Natural killer cell treated with Interleukin-12 subunit alpha and Interleukin-12 subunit beta and Interleukin-15 and Interleukin-18, amount 100 ng/mL, for 72 hours (primary cell): ENCODE measurements at places on chromosomes 2 and 18. TPM values are rescaled to one million over a fixed set of nuclear protein-coding genes. Genes with fewer than 3 reads are reported as not detected.

GRCh38 chr2:112630268-112630667 lies 15.5 kb upstream of the SLC20A1 start:
- no peak for DNase-seq

DNA sequence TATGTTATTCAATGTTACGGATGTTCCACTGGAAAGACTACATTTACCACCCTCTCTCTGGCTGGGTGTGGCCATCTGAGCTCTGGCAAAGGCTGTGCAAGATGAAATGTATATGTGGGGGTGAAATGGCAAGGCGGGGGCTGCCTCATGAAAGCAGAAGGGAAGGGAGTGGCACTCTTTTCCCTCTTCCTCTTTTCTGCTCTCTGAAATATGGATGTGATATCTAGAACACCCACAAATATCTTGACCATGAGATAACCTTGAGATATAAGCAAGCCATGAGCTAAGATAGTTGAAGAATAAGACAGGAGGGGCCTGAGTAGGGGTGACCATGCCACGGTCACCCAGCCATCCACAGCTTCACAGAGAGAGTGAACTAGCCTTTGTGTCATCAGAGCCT lies 367.8 kb upstream of the ID2 start:
- no peak for DNase-seq

RUFY4 gene
- 0.86 TPM for total RNA-seq

DNA sequence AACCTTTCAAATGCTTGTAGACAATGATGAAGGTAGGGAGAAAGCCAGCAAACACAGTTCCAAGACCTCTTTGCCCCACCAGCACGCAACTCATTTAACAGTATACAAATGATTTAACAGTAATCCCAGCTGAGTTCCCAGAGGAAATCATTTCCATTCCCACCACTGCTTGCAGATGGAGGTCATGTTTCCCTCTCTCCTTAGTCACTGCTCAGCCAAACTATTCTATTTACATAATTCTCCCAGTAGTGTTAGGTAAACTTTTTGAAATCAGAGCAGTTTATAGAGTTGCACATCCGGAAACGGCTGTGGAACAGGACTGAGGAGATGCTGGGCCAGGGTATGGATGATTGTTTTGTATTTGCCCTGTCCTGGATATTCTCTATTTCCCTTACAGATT lies 328.5 kb downstream of the FIGN start:
- no peak for DNase-seq

- DNase-seq = no peak
Observed at GRCh38 chr2:203685789-203686420, 20.5 kb upstream of the CD28 start.

BMP10 gene
- not detected for total RNA-seq

DNAJC5G gene
- not detected for total RNA-seq

- DNase-seq = peak; percentile 55
Observed at GRCh38 chr2:30926606-30927005, 119.4 kb upstream of the CAPN13 start.

DNA sequence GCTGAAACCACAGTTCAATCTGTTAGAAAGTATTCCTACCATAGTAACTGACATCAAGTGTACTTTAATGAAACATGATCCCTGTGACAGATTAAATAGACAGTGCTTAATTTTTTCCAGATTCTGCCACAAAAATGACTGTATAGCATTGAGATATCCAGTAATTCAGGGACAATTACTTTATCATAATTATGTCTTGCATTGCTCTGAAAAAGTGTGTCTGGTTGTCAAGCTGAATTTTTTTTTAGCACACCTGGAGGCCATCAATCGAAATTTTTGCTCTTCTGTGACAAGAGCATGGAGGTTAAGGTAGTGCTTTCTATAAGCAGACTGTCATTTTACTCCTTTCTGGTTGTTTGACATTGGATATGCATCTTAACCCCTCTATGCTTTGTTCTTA lies 1083.8 kb upstream of the NRXN1 start:
- no peak for DNase-seq

- no peak for DNase-seq
Observed at GRCh38 chr2:176534798-176535466, 265.7 kb downstream of the MTX2 start.

DNA sequence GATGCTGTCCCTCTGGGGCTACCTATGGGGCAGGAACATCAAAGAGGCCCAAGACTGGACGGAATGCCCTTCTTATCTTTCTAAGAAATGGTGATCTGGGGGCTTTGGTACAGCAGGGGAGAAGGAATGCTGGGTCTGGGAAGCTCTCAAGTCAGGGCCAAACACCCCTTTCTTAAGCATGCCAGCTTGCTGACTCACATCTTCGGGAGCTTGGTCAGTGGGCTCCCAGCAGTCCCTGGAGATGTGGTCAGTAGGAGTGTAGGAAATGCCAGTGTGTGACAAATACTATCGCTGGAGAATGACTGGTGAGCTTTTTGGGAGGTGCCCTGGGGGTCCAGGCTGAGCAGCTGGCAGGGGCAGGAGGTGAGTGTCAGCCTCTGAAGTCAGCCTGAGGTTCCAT lies 105.0 kb upstream of the CDC42EP3 start:
- DNase-seq = no peak

DNA sequence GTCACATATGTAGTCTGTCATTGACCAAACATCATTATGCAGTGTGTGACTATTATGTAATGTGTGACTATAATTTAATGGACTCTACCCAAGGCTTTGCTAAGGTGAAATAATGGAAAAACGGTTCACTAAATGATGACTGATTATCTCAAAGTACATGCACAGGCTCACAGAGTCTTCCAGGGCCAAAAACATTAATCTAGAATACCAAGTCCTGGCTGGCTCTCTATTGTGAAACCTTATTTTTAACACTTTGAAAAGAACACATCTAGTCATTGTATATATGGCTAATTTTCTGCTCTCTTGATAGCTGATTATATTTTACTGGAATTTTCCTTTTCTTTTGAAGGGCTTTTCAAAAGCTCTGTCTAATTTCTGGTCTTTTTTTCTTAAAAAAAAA lies 102.9 kb upstream of the THUMPD2 start:
- DNase-seq = no peak

ALPP gene
- total RNA-seq = not detected

- DNase-seq = no peak
Observed at GRCh38 chr2:69211048-69211447, 176.0 kb downstream of the GFPT1 start.

- DNase-seq = no peak
Observed at GRCh38 chr2:120228503-120228902, 5.3 kb upstream of the TMEM185B start.

DNA sequence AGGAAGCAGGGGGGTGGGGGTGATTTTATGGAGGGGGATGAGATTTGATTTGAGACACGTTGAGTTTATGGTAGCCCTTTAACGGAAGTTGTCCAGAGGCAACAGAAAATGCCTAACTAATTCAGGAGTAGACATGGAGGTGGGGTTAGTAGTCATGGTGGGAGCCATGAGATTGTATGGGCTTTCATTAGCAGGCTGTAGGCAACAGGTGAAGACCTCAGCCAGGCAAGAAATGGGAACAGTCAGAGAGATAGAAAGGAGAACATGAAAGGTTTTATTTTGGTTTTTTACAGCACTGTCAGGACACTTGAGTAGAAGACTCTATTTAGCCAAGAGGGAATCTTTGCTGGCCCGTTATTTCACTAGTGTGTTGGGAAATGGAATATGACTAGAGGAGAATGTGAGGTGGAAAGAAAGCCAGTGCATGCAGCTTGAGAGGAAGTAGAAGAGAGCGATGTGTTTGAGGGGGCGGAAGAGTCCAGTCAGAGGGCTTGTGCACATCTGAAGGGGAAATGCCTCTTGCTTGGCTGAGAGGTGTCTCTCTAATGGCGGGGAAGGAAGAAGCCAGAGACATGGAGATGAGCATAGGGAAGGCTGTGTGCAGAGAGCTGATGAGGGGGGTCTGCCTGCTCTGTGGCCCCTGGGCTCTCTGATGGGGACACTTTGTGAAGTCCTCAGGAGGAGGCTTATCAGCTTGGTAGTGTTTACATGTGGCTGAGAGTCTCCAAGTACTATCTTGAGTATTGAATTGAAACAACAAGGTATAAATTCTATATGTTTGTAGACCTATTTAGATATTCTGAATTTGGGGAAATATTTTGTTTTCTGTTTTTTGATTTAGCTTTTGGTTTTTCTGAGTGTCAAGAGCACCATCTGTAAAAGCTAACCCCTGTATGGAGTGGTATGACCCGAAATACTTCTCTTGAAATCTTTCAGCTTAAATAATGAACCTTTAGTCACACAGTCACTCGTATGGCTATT lies 66.9 kb upstream of the ITM2C start:
- DNase-seq = no peak

DNA sequence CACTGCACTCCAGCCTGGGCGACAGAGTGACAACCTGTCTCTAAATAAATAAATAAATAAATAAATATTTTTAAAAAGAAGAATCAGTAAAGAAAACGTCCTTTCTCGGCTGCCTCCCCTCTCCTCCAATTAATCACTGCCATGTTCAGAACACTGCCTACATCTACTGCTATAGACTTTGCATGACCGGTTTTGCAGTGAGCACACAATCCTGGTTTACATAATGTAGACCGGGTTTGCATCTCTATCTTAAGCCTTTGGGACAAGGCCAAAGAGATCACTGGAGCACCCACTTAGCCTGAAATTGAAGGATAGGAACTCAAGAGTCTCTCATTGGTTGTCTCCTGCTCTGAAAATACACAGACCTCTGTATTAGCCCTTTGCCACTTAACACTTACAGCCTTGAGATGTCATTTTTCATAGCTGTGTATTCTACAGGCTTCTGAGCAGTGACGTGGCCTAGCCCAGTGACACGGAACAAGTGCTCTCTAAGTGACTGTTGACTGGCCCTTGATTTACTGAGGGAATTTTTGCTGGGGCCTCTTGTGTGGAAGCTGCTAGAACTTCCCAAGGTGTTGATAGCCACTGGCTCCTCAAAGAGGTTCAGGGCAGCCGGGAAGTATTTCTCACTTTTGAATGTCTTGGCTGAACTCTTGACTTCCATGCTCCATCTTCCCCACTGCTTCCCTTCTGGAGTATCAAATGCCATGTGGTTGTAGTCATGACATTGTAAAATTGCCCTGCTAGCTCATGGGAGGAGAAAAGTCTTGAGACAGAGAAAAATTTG lies 45.3 kb upstream of the CCBE1 start:
- DNase-seq = no peak

- DNase-seq = peak; percentile 68
Observed at GRCh38 chr18:61901323-61901986, 8.6 kb upstream of the RNF152 start.

LGALSL gene
- 0.50 TPM for total RNA-seq

NEU2 gene
- total RNA-seq = not detected

FHOD3 gene
- not detected for total RNA-seq

DNA sequence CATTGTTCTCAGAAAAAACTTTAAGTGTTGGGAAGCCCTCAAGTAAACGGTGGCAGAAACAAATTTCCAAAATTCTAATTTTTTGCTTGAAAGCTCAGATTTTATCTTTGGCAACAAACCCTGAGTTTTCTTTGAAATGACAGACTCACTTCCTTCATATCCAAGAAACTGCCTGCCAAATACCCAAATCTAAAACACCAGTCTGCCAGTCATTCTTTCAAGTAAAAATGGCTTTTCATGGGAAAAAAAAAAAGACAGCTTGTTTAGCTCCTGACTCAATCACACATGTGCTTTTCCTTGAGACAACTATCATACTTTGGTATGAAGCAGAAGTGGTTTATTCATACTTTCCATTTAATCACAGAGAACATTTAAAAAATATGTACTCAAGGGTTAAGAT lies 40.6 kb upstream of the CSRNP3 start:
- DNase-seq = no peak

DNA sequence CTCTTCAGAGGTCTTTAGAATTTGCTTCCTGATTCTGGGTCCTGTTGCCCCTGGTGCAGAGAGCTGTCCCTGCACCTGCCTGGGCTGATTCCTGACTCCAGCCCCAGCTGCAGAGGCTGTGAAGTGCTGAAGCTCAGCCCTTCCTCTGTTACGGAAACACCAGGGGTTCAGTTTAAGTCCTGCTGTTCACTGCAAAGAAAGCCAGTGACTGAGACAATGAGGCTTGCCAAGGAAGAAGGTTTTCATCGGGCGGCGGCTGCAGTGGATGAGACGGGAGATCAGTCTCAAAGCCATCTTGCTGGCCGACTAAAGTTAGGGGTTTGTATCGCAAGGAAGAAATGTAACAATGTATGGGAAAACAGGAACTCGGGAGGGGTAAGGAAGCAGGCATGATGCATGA lies 142.4 kb upstream of the ZNF236 start:
- DNase-seq = no peak

ATP6V1B1 gene
- 7.2 TPM for total RNA-seq

EGR4 gene
- not detected for total RNA-seq

DNA sequence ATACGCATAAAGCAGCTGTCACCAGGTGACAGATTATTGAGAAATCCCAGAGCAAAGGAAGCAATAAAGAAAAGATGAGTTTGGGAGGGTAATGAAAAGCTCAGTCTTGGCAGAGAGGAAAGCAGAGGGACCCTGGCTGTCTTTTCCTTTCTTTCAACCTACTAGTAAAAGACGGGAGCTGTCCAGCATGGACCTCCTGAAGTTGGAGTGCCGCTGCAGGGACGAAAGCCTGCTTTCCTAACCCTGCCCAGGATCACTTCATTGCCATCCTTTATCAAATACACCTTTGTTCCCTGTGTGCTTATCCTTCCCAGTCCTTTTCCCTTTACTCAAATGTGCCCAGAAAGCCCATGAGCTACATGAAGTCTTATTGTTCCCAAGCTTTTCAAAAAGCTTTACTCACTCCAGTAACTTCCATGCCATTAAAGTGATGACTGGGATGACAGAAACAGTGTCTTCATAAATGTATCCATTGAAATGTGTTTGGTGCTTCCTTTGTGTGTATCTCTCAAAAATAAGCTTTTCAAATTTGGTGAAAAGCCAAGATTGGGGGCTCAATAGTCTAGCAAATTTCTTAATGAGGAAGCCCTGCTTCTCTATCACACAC lies 3.7 kb upstream of the SPR start:
- no peak for DNase-seq

GRCh38 chr2:60554646-60555065 lies 1.2 kb upstream of the BCL11A start:
- no peak for DNase-seq

CIB4 gene
- total RNA-seq = not detected

ZNF521 gene
- total RNA-seq = not detected

DNA sequence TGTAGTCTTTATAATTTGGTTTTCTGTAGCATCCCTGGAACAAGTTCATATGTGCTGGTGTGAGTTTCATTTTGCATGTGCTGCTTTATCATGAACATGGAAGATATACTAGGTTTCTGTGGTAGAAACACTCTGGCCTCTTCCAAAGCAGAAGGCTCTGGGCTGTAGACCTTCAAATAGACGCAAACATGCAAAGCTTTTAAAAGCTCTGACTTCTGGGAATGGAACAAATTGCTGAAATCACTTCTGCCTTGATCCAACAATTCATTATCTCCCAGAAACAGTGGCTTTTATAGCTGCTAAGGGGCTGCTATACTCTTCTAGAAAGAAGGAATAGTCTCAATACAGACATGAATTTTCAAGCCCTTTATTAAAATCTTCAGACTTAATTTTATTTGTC lies 382.2 kb downstream of the LRP1B start:
- no peak for DNase-seq
